ENCODE measurements at places on chromosomes 12 and 14.

- no peak for DNase-seq
Measured at GRCh38 chr14:49425921-49426320, 160.3 kb downstream of the RPS29 start.

DNA sequence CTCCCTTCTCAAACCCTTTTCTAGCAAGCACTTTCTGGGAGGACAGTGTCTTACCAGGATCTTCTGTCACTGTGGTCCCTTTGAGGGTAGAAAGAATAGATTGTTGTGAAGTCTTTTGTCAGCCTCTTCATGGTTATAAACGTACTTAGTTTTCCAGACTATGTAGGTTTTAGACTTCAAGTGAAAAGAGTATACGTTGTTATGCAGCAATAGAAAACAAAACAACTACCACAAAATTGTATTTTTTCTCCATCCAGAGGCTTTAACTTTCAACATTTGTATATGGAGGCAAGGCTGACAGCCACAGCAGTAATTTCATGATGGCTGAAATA lies 23.7 kb downstream of the PRKCH start:
- no peak for DNase-seq

DNA sequence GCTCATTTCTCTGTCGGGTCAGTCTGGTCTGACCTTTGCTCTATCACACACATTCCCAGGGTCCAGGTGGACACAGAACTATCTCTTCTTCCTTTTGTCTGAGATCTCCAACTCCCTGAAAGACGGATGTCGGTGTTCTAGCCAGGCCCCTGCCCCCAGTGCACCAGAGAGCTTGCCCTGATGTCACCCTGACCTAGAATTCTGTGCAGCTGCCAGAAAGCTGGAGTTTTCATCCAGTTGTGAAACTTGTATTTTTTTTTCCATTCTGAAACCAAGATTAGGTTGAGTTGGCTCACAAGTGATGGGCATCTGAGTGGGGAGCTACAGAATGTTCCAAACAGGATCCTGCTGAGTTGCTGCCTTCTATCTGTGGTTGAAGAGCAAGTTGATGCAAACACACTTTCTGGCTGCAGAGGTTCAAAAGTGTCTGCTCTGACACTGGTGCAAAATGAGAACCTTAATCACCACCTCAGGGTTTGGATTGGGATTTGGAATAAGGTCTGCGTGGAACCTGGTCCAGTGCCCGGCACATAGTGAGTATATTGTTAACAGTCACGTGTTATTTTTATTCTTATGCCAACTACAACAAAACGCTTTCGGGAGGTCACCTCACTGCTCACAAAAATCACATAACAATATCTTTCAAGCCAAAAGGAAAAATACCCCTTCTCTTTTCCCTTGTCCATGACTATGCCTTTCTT lies 211.5 kb downstream of the SLC15A4 start:
- no peak for DNase-seq

- DNase-seq: no peak
Measured at GRCh38 chr12:66755727-66756395, 77.0 kb upstream of the GRIP1 start.

GRCh38 chr14:68418174-68419118 lies 374.4 kb downstream of the ZFP36L1 start:
- DNase-seq: no peak

- no peak for DNase-seq
Measured at GRCh38 chr14:105529569-105530284, 3.3 kb downstream of the TMEM121 start.

DNA sequence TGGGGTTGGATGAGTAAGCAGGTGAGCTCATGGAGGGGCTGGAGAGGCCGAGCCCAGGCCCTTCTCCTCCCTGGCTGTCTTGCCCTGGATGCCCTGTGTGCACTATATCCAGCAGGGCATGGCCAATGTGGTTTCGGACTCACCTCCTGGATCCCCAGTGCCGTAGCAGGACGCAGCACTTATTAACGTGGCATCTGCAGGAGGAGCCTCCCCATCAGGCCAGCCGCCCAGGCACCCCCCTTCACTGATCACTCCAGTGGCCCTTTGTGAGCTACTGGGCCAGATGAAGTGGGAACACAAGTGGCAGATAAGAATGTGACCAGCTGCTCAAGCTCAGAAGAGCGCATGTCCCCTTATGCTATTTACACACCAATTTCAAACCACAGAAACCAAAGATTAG lies 43.1 kb upstream of the DICER1 start:
- DNase-seq: peak; percentile 28

Measured in coronary artery (tissue), 2 donors.